ENCODE measurements at places on chromosomes 2 and 18.

GRCh38 chr2:116987447-116987846 is 827.0 kb upstream of the DDX18 start:
- DNase-seq = no peak

- no peak for DNase-seq
These were observed 22.0 kb downstream of the SLC14A1 start for GRCh38 chr18:45745817-45746461.

GRCh38 chr2:27583390-27583915 is 611 bp downstream of the ZNF512 start:
- peak; percentile 63 for DNase-seq

DNA sequence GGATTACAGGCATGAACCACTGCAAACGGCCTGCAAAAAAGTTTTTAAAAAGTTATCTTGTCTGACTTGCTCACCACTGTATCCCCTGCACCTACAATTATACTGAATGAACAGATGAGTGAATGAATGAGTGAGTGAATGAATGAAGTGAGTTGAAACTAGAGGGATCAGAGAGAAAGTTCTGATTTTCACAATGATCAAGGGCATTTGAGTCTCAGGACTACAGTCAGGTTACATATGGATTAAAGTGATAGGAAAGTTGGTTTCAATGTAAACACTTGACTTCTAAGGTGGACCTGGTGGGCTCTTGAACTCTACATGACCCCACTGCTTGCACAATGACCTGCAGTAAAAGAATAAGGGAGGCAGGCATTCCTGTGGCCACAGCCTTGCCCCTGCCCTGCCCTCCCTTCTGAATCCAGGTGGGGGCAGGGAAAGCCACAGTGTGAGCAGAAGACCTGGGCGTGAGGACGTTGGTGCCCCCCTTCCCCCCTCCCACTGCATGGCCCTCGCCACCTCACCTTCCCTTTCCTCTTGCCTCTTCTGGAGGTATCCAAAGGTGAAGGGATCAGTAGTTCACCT is 10.7 kb downstream of the C2orf80 start:
- DNase-seq = no peak

- DNase-seq = no peak
These were observed 521.5 kb upstream of the NRXN1 start for GRCh38 chr2:51553476-51553875.

- DNase-seq = no peak
These were observed at the start of gene CHST10 for GRCh38 chr2:100416935-100417710. TSS of gene CHST10 (minus strand) at chr2:100417668. CDS start at chr2:100406675, 10,993 bp downstream.
